ENCODE measurements at places on chromosomes 5 and 9. TPM values are rescaled to one million over a fixed set of nuclear protein-coding genes. Genes with fewer than 3 reads are reported as not detected.

GRCh38 chr9:93669958-93670207 is 93.5 kb downstream of the PHF2 start:
- no peaks in the 10 kb centered on the region for H3K4me1 ChIP-seq
- H3K27me3 ChIP-seq = no peaks in the 10 kb centered on the region
- H3K27ac ChIP-seq = no peak overlapping the region
- no peak for DNase-seq
- H3K4me3 ChIP-seq = no peak overlapping the region

- H3K27me3 ChIP-seq = peaks cover 4% of the 10 kb centered on the region
- no peaks in the 10 kb centered on the region for H3K36me3 ChIP-seq
- H3K27ac ChIP-seq = no peak overlapping the region
- peaks cover 3% of the 10 kb centered on the region for H3K4me1 ChIP-seq
- no peak for DNase-seq
These were observed 11.5 kb downstream of the CXXC5 start for GRCh38 chr5:139659695-139660101.

- H3K36me3 ChIP-seq = no peaks in the 10 kb centered on the region
- H3K27ac ChIP-seq = no peak overlapping the region
- DNase-seq = no peak
- peaks cover 17% of the 10 kb centered on the region for H3K4me1 ChIP-seq
- H3K27me3 ChIP-seq = no peaks in the 10 kb centered on the region
These were observed 1.8 kb upstream of the JAKMIP2 start for GRCh38 chr5:147784146-147784987.

DNA sequence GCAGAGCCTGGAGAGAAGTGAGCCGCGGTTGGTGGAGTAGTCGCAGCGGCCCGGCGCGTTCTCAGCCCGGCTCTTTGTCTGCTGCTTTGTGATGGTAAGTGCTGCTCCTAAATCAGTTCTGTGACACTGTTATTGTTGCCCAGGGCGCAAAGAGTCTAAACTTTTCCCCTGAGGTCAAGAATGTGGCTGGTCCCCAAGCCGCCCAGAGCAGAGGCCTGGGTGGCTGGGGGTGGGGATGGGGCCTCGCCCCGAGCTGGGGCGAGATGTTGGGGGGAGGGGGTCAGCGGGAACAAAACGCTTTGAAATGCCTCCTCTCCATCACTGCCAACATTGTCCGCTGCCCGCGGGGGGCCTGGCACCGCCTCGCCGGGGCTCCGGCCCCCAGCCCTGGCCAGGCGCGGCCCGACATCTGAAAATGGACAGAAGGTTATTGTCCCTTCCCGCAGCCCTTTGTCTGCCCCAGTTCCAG is 11.7 kb upstream of the CERCAM start:
- peaks cover 25% of the 10 kb centered on the region for H3K27me3 ChIP-seq
- H3K36me3 ChIP-seq = no peaks in the 10 kb centered on the region
- no peaks in the 10 kb centered on the region for H3K4me1 ChIP-seq
- no peak for DNase-seq
- no peak overlapping the region for H3K4me3 ChIP-seq

Gene RELL2
- total RNA-seq = 27.8 TPM

Gene CSF1R
- 0.76 TPM for total RNA-seq

Gene OTP
- not detected for total RNA-seq

Gene SPINK6
- not detected for total RNA-seq

Data from activated CD4-positive, alpha-beta T cell treated with anti-CD3 and anti-CD28 coated beads for 36 hours (primary cell).